NCI-H1417 (cell line): ENCODE measurements at places on chromosomes 5 and 9.
A peak's percentile ranks its signal among the peaks of the same experiment; 100 is the strongest.

DNA sequence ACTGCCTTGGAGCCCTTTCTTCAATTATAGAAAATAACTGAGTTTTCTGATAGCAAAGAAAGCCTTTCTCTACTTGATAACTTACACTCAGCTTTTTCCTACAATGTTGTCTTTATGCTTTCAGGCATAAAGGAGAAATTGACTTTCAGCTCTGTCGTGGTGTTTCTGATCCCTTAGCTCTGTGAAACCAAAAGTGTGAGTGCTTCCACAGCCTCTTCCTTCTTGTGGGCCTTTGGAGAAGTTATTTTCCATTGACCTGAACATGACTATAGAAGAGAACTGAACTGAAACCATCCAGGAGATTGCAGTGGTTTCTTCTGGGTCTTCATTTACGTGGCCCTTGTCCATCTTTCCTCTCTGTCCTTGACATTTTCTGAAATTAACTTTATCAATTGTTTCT is 59.5 kb upstream of the EQTN start:
- DNase-seq = no peak

DNA sequence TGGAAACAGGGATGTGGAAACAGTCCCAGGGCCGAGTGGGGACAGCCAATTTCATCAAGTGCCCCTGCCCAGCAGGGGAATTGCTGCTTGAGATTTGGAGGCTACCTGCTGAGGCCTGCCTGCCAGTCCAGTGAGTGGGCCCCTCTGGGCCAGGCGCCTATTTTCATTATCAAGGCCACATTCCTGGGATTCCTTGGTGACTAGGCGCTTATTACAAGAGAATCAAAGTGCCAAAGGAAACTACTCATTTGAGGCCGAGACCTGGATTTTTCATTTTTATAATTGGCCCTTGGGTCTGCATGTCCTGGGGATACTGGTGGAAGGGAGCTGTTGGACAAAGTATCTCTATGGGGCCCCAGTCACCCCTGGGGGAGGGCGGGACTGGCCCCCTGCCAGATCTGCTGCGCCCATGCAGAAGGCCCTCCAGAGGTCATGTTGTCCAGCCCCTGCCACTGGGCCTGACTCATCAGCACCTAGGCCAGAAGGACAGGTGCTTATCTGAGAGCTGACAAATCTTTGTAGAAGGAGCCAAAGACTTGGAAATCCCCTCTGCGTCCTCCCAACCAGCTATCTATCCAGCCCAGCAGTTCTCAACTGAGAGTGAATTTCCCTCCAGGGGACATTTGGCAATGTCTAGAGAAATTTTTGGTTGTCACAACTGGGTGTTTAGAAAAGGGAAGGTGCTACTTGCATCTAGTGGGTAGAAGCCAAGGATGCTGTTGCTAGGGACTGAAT is 45.6 kb downstream of the FOXI1 start:
- no peak for DNase-seq

- no peak for DNase-seq
Measured at GRCh38 chr9:38428062-38428461, 3.8 kb upstream of the IGFBPL1 start.

DNA sequence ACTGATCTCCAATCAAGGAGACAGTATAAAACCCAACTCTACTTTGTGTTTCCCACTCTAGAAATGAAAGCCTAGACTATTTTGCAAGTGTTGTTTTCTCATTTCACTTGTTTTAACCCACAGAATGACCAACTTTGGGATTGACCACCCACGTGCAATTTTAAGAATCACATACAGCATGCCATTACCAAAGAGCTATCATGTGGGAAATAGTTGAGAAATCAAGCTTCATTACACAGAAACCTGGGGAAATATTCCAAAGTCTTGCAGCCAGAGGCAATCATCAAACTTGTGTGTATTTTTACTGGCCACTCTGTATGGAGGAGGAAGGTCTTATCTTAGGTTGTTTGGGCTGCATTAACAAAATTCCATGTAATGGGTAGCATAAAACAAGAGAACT is 451.4 kb upstream of the DAB2 start:
- DNase-seq = no peak

DNA sequence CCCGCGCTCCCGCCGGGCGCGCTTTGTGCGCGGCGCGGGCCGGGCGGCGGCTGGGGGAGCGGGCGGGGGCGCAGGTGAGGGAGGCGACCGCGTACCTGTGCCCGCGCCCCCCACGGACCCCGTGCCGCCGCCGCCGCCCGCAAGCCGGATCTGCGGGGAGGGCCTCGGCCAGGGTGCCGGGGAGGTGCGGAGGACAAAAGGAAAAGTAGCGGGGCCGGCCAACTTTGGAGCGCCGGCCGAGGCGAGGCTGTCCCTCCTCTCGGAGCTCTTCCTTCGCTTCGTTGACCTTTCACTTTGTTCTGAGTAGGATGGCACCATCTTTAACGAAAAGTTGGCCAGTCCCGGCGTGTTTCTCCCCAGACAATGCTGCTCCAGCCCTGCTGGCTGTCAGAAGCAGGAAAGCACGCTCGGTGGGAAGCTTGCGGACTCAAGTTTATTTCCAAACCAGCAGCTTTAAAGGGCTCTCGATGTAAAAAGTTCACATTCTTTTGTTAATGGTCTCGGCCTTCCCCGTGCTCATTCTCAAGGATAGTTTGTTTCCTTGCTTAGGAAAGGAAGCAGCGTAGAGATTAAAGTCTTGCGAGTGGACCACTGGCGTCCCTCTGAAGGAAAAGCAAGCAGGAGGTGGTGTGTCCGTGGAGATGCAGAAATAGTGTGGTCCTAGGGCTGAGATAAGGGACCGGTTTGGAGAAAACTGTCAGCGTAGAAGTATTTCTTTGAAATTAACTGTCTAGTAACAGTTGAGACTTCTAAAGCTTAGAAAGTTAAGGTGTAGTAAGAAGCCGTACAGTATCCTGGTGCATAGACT is 639 bp downstream of the EHMT1 start:
- DNase-seq = peak; percentile 62
